Tongue (tissue), 3 donors: ENCODE measurements at places on chromosomes 13 and 19. TPM values are rescaled to one million over a fixed set of nuclear protein-coding genes. Genes with fewer than 3 reads are reported as not detected.

SLC10A2 gene
- not detected for total RNA-seq

MYO1F gene
- 7.3 TPM for total RNA-seq

LRRC25 gene
- total RNA-seq, result 1.8 TPM

PRX gene
- 32.0 TPM for total RNA-seq

ONECUT3 gene
- total RNA-seq, result not detected

TTC9B gene
- not detected for total RNA-seq

FGF14 gene
- 0.21 TPM for total RNA-seq

ZNF560 gene
- not detected for total RNA-seq

CEACAM8 gene
- not detected for total RNA-seq

ZNF850 gene
- total RNA-seq, result 4.2 TPM

ZIK1 gene
- 11.2 TPM for total RNA-seq

SERTM1 gene
- not detected for total RNA-seq

MBD3L2 gene
- total RNA-seq, result not detected

ZNF625 gene
- 16.9 TPM for total RNA-seq

IRS2 gene
- 6.3 TPM for total RNA-seq

COX6B1 gene
- 440 TPM for total RNA-seq
